ENCODE measurements at places on chromosomes 3 and 15. TPM values are rescaled to one million over a fixed set of nuclear protein-coding genes. Genes with fewer than 3 reads are reported as not detected.

The POLQ gene
- total RNA-seq: 12.5 TPM

DNA sequence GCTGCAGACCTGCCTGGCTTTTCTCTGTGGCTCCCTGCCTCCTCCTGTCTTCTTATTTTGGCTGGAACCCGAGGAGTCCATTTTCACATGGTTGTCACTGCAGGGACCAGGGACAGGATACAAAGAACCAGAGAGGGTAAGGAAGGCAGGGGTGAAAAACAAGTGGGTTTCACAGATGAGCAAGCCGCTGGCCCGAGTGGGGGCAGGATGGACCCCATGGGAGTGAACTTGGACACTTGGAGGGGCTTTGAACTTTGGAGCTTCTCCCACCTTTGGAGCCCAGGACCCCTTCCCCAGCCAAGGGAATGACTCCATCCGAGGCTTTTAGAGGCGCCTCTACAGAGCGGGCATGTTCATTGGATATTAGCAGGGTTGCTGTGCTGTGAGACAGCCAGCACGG, 26.9 kb upstream of the ADCY5 start:
- DNase-seq: no peak

GRCh38 chr3:166013073-166013679, 176.0 kb upstream of the BCHE start:
- no peak for DNase-seq

- no peak for DNase-seq
Observed at GRCh38 chr15:44308415-44308814, 19.9 kb downstream of the GOLM2 start.
